ENCODE measurements at places on chromosomes 1 and 21. TPM values are rescaled to one million over a fixed set of nuclear protein-coding genes. Genes with fewer than 3 reads are reported as not detected.

The CFAP45 gene
- total RNA-seq, result not detected

The TINAGL1 gene
- total RNA-seq, result not detected

GRCh38 chr21:46194374-46195334, 10.4 kb upstream of the SPATC1L start:
- no peak for DNase-seq
- peaks cover 16% of the 10 kb centered on the region for H3K4me1 ChIP-seq
- H3K27ac ChIP-seq, result peak overlapping the region; percentile 66
- no peaks in the 10 kb centered on the region for H3K27me3 ChIP-seq
- H3K36me3 ChIP-seq, result peaks cover 33% of the 10 kb centered on the region
- H3K4me3 ChIP-seq, result no peak overlapping the region

GRCh38 chr21:41426676-41427404, 801 bp downstream of the MX1 start:
- DNase-seq, result no peak
- H3K4me3 ChIP-seq, result peak overlapping the region; percentile 23
- no peaks in the 10 kb centered on the region for H3K36me3 ChIP-seq
- H3K27me3 ChIP-seq, result peaks cover 41% of the 10 kb centered on the region
- H3K27ac ChIP-seq, result no peak overlapping the region

The ATP5PO gene
- total RNA-seq, result 231 TPM

The CENPL gene
- 24.3 TPM for total RNA-seq

GRCh38 chr21:44463724-44464123, 8.4 kb downstream of the LRRC3 start:
- no peaks in the 10 kb centered on the region for H3K27me3 ChIP-seq
- no peaks in the 10 kb centered on the region for H3K36me3 ChIP-seq
- no peak for DNase-seq
- H3K27ac ChIP-seq, result no peak overlapping the region
- H3K4me3 ChIP-seq, result no peak overlapping the region

GRCh38 chr1:53837646-53837923, 511 bp downstream of the NDC1 start:
- peak overlapping the region; percentile 100 for H3K27ac ChIP-seq
- H3K27me3 ChIP-seq, result no peaks in the 10 kb centered on the region
- DNase-seq, result no peak
- peaks cover 30% of the 10 kb centered on the region for H3K4me1 ChIP-seq
- H3K4me3 ChIP-seq, result peak overlapping the region; percentile 100

The C8B gene
- total RNA-seq, result not detected

- H3K27ac ChIP-seq, result no peak overlapping the region
- H3K4me1 ChIP-seq, result peaks cover 3% of the 10 kb centered on the region
- no peaks in the 10 kb centered on the region for H3K36me3 ChIP-seq
- no peak for DNase-seq
- no peak overlapping the region for H3K4me3 ChIP-seq
These were observed 13.3 kb upstream of the SAMD11 start for GRCh38 chr1:910311-910880.

DNA sequence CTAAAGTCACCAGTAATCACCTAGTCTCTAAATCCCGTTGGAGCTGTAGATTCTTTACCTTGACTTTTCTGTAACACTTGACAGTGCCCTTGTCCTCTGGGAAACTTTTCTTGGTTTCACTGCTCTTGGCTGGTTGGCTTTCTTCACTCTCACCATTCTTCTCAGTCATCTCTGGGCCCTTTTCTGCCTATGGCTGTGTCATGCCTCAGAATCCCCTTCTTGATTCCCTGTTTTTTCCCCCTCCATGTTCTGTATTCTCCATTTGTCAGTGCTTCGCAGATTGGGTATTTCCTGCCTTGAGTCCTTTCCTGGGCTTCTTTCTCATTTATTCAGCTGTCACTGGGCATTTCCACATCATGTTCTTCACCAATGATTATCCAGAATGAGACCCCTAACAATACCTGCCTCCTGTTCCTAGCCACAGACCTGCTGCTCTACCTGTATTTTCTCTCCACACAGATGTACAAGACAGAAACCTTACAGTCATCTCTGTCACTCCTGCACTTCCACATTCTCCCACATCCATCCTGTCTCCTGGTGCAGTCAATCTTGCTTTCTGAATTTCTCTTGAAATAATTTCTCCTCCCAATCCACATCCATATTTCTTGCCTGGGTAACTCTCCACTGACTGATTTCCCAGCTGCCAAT, 14.7 kb downstream of the UCK2 start:
- H3K4me3 ChIP-seq, result no peak overlapping the region
- no peak overlapping the region for H3K27ac ChIP-seq
- DNase-seq, result no peak

The OR2L8 gene
- not detected for total RNA-seq

The NEXN gene
- 1.2 TPM for total RNA-seq

DNA sequence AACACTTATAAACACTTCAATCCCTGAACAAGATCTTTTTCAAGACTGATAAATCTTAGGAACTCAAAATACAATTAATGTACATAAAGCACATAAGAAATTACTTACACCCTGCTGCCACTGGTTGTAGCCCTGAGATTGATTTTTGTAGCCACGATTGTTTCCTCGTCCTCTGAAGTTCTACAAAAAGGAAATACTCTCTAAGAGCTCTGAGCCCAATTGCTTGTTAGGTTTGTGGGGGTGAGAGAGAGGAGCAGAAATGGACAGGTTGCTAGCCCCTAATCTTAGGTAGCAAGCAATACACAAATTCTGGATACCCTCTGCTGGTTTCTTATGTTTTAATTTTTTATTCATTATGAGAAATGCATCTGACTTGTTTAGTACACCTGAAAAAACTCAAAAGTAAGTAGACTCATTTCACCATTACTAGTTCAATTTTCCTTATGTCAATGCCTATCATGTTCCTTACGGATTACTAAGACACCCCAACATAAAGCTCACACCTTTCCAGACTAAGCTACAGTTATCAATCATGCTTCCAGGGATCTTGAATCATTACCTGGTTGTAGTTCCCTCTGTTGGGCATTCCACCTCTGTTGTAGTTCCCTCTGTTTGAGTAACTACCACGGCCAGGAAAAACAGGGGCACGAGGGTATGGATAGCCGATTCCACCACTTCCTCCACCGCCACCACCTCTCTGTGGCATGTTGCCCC, 9.3 kb downstream of the HNRNPU start:
- H3K4me1 ChIP-seq, result peaks cover 43% of the 10 kb centered on the region
- no peak overlapping the region for H3K27ac ChIP-seq
- H3K36me3 ChIP-seq, result peaks cover 41% of the 10 kb centered on the region
- no peak overlapping the region for H3K4me3 ChIP-seq
- H3K27me3 ChIP-seq, result no peaks in the 10 kb centered on the region

The SPATA21 gene
- total RNA-seq, result not detected

GRCh38 chr1:220889848-220890287, 10.6 kb downstream of the HLX start:
- H3K36me3 ChIP-seq, result peaks cover 4% of the 10 kb centered on the region
- DNase-seq, result no peak
- no peak overlapping the region for H3K27ac ChIP-seq
- peaks cover 100% of the 10 kb centered on the region for H3K27me3 ChIP-seq
